ENCODE measurements at places on chromosomes 11 and 22.

DNA sequence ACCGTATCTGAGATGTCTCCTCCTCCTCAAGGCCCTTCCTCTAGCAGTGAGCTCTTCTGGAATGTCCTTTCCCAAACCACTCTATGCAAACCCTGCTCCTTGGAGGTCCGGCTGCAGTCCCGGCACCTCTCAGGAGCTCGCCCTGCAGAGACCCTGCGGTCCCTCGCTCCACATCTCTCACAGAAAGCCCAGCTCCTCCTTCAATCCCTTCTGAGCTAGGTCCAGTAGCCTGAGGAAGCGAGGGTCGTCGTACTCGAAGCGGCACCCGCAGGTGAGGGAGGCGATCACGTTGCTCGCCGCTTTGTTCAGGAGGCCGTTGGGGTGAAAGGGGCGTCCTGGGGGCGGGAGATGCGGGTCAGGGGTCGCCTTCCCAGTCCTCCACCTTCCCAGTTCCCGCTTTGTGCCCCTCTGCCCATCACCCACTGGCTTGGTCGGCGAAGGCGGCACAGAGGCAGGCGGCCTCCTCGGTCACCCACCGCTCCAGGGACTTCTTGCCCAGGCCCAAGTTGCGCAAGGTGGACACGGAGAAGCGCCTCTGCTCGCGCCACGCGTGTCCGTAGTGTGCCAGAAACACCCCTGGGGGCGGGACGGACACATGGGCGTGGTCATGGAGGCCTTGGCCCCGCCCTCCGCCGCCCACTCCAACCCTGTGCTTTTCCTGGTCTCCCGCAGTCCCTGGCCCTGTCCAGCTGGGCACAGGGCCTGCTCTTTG lies 21.5 kb upstream of the CYP2D6 start:
- DNase-seq, result no peak

- DNase-seq, result no peak
These were observed 507.7 kb downstream of the FAM181B start for GRCh38 chr11:82225930-82226329.

- no peak for DNase-seq
These were observed 76.1 kb downstream of the C11orf58 start for GRCh38 chr11:16814410-16815046.

DNA sequence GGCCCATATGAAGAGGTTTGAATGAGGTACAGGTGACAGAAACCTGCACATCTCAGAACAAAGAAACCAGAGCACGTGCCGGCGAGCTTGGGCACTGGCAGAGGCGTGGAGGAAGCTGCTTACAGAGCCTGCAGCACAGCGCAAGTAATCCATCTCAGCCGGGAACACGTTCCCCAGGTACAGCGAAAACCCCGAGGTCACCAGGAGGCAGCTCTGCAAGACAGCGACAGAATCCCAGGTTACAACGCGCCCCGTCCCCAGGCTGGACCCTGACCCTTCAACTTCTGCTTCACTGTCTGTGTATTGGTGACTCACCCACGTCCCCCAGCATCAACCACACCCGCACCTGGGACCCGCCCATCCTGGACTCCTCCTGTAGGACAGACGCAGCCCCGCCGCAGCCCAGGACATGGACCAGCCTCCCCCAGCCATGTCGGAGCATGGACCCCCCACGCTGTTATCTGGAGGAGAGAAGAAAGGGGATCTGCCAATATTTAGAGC lies 2.2 kb downstream of the MLC1 start:
- no peak for DNase-seq

GRCh38 chr11:120399307-120399706 lies 63.1 kb downstream of the ARHGEF12 start:
- no peak for DNase-seq

GRCh38 chr11:84853841-84854497 lies 773.2 kb downstream of the DLG2 start:
- no peak for DNase-seq

GRCh38 chr11:128480066-128480465 lies 107.3 kb downstream of the ETS1 start:
- DNase-seq, result no peak

DNA sequence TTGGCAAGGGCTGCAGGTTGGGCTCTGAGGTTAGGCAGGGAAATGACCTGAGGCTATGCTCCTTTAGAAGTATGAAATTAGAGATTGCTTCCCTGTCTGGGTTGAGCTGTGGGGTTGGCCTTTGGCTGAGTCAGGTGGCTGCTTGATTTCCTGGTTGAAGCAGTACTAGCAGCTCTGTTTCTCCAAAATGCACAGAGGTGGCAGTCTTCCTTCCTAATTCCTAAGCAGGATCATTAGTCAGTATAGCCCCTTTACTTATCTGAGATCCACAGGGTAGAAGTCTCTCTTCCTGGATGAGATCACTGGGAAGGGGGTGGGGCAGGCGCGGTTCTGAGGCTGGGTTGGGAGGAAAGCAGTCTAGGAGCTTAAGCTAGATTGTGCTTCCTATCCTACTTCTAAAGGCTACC lies 1917.5 kb downstream of the LRRC4C start:
- DNase-seq, result no peak

- DNase-seq, result no peak
These were observed 25.5 kb upstream of the YPEL1 start for GRCh38 chr22:21761086-21761485.

- DNase-seq, result peak; percentile 75
These were observed 36.9 kb upstream of the LINC01488 start for GRCh38 chr11:69444381-69445130.

DNA sequence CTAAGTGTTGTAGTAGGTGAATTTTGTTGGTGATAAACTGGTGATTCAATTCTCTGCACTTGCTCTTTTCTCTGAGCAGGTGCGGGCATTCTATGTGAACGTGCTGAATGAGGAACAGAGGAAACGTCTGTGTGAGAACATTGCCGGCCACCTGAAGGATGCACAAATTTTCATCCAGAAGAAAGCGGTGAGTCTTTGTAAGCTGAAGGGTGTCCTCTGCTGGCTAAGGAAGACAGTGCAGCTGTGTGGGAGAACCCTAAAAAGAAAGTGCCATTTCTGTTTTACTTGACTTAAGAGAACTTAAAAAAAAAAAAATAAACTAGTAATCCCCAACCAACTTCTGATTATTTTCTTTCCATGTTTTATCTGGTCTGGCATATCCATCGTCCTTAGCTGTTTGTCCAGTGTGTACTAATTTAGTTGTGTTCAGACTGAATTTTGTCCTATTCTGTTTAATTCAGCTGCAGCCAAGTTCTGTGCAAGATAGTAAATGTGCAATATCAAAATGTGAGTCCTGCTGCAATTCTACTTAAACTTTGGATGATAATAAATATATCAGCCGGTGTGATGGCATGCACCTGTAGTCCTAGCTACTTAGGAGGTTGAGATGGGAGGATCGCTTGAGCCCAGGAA lies 29.6 kb downstream of the CAT start:
- no peak for DNase-seq

Data from uterus (tissue), 4 donors.